ENCODE measurements at places on chromosomes 11 and 22. TPM values are rescaled to one million over a fixed set of nuclear protein-coding genes. Genes with fewer than 3 reads are reported as not detected.

The MGAT3 gene
- total RNA-seq = 5.9 TPM

The DDIAS gene
- 1.1 TPM for total RNA-seq

The TNNI2 gene
- total RNA-seq = 1.2 TPM

The SEPTIN5 gene
- 25.4 TPM for total RNA-seq

The MPPED1 gene
- 4.1 TPM for total RNA-seq

The CD3D gene
- total RNA-seq = 0.47 TPM

The ATM gene
- total RNA-seq = 85.0 TPM

The RELA gene
- 83.2 TPM for total RNA-seq

The RASSF10 gene
- total RNA-seq = 0.36 TPM

The ACTN3 gene
- total RNA-seq = 0.12 TPM

The RASGRP2 gene
- 18.9 TPM for total RNA-seq

The IFITM10 gene
- total RNA-seq = 0.98 TPM

The FXYD2 gene
- total RNA-seq = 10.5 TPM

The GAL3ST1 gene
- 2.9 TPM for total RNA-seq

The TRPM5 gene
- total RNA-seq = 0.11 TPM

The DEPDC7 gene
- total RNA-seq = 2.1 TPM

The AGBL2 gene
- 2.8 TPM for total RNA-seq

The FBLN1 gene
- total RNA-seq = 189 TPM

The TSGA10IP gene
- total RNA-seq = not detected

The CEND1 gene
- total RNA-seq = not detected

The GPR83 gene
- total RNA-seq = not detected

The OMP gene
- 0.55 TPM for total RNA-seq

The CCDC87 gene
- 0.33 TPM for total RNA-seq

The NAT10 gene
- 49.1 TPM for total RNA-seq

The LRRN4CL gene
- 30.4 TPM for total RNA-seq

The IL10RA gene
- 5.5 TPM for total RNA-seq

The ISX gene
- not detected for total RNA-seq

The RCOR2 gene
- total RNA-seq = 0.23 TPM

The FOLH1 gene
- 0.77 TPM for total RNA-seq

The NPAS4 gene
- 0.32 TPM for total RNA-seq

The ABCC8 gene
- total RNA-seq = 0.71 TPM

The CARD18 gene
- not detected for total RNA-seq

The SLC1A2 gene
- 0.25 TPM for total RNA-seq

The KLHL35 gene
- total RNA-seq = 0.34 TPM

The CYB561A3 gene
- total RNA-seq = 43.7 TPM

The MYOD1 gene
- total RNA-seq = not detected

The PTPRCAP gene
- total RNA-seq = 2.4 TPM

The KCNE3 gene
- total RNA-seq = 17.0 TPM

The FOXRED2 gene
- 26.1 TPM for total RNA-seq

The GLYAT gene
- not detected for total RNA-seq
